Stimulated activated naive B cell treated with anti-CD40 and anti-IgM and Interleukin-4, amounts not matched to agents 10 μg/mL and 1 μg/mL and 100 μg/mL, for 72 hours (primary cell): ENCODE measurements at places on chromosomes 1 and 21.

DNA sequence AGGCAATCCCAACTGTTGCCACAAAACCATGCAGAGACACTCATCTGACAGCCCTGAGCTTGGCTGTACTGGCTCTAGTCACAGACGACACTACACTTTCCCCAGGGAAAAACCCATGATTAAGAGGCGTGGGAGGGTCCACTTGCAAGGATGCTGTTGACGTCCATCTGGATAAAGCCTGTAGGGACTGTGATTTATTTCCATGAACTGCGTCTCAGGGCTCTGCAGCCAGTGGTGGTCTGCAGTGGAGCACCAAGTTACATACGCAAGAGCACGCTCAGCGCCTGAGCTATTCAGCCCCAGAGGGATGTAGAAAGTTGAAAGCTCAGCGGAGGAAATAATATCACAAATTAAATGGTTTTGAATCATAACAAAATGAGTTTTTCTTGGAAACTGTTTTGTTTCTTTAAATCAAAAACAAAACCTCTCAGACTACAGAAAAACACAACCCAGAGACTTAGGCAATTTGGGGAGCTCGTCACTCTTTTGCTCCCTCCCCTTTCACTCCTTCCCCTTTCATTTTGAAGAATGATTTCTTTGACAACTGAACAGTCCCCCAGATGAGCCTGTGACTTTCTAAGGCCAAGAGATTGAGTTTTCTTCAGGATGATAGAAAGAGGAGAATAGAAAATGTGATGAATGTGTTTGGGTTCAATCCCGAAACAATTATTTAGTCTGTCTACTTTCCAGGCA is 71.2 kb downstream of the NGF start:
- peaks cover 4% of the 10 kb centered on the region for H3K27me3 ChIP-seq
- H3K4me3 ChIP-seq: no peak overlapping the region
- no peaks in the 10 kb centered on the region for H3K4me1 ChIP-seq
- no peak for DNase-seq

DNA sequence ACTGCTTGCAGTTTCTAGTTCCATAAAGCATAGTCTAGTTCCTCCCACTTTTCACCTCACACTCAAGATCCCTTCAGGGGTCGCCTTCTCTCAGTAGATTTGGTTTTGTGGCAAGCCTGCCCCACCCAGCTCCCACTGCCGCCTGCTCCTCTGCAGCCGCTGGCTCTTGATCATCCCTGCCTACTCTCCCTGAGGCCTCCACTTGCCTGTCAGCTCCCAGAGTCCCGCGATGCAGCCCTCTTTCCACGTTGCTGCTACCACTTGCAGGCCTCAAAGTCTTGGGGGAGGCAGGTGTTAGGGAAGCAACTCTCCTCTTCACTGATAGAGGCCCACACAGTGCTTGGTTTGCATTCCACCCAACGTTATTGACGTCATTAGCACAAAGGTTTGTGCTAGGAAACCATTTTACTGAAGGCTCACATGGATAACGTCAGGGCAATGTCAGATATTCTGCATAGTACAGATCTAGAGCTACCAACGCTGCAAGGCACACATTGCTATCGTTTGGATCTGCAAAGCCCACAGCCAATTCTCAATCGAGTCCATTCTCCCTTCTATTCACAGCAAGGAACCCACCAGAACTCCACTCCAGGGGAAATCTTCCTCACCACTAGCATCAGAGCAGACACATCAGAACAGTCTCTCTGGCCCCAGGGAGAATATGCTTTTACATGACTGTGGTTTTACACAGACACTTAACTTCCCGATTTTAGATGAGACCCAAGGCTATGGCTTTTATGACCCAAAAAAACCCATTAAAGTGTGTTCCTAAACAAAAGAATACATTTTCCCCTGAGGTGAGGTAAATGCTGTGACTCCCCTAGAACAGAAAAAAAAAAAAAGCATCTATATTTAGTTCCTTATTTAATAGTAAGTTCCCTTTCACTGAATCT is 519.5 kb upstream of the CAMK1G start:
- H3K4me1 ChIP-seq: no peaks in the 10 kb centered on the region
- no peak overlapping the region for H3K27ac ChIP-seq

DNA sequence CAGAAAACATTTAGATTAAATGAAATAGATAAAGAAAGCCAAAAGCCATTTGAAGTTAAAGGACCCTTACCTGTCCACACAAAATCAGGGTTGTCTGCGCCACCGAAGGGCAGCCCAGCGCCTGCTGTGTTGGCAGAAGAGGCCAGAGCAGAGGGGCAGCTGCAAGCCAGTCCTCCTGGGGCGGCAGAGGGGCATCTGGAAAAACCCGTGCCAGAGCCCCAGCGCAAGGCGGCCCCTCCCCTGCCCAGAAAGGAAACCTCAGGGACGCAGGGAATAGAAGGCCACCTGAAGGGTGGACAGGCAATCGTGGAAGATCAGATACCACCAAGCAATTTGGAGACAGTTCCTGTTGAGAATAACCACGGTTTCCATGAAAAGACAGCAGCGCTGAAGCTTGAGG is 10.7 kb downstream of the NDUFV3 start:
- H3K36me3 ChIP-seq: peaks cover 25% of the 10 kb centered on the region
- no peak overlapping the region for H3K4me3 ChIP-seq

DNA sequence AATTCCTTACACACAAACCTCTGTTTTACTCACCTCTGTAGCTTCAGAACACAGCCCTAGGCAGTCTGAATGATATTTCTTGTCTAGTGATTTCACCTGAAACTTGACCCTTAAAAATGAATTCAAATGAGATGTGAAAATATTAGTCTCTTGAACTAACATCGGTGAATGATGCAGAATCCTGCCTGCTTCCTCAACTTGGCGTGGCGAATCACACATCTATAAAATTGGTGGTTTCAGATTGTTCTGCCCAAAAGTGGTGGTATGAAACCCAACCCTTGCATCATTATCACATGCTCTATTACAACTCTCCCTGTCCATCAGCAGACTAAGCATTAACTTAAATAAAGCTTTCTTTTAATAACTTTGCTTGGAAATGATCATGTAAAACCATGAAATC is 26.9 kb upstream of the C1orf21 start:
- H3K4me1 ChIP-seq: no peaks in the 10 kb centered on the region
- H3K27ac ChIP-seq: no peak overlapping the region
- no peak overlapping the region for H3K4me3 ChIP-seq
- no peak for DNase-seq
- H3K36me3 ChIP-seq: no peaks in the 10 kb centered on the region
- H3K27me3 ChIP-seq: no peaks in the 10 kb centered on the region

DNA sequence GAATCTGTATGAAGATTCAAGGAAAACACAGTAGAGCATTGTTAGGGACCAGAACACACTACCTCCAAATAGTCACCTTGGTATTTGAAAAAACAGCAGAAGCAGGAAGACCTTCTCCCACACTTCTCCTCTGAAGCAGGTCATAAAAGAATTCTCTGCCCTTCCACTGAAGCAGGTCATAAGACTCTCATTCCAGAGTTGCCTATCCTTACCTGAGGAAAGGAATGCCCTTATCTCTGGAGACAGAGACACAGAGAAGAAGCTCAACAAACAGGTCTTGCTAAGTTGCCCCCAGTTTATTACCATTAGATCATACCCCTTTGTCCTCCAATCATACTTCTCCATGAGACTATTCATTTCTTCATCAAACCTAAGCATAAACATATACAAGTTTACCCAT is 225.8 kb upstream of the TNR start:
- no peak overlapping the region for H3K27ac ChIP-seq
- H3K4me3 ChIP-seq: no peak overlapping the region
- no peak for DNase-seq
- peaks cover 14% of the 10 kb centered on the region for H3K36me3 ChIP-seq
- H3K4me1 ChIP-seq: no peaks in the 10 kb centered on the region

- no peaks in the 10 kb centered on the region for H3K27me3 ChIP-seq
- no peaks in the 10 kb centered on the region for H3K4me1 ChIP-seq
- no peaks in the 10 kb centered on the region for H3K36me3 ChIP-seq
- H3K27ac ChIP-seq: no peak overlapping the region
These were observed 1686.2 kb downstream of the PLA2G4A start for GRCh38 chr1:188514917-188515316.
